EH (cell line): ENCODE measurements at places on chromosomes 4 and X.

DNA sequence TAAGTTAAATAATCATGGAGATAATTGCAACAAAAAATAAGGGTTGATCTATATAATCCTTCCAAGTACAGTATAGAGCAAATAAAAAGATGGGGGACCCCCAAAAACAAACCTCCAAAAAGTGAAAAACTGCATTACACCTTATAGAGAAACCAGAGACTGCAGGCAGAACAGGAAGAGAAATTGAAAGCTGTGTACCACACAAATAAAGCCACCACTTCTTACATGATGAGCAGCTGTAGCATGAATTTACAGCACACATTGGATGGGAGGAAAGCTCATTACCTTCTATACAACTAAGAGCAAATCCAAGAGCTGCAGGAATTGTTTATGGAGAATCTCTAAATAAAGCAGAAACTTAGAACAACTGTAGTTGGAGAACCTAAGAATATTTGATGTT, 152.4 kb upstream of the PDE5A start:
- DNase-seq = no peak

- DNase-seq = no peak
Measured at GRCh38 chr4:41992967-41993857, 2.9 kb downstream of the SLC30A9 start.

GRCh38 chr4:186920992-186921391, 197.3 kb upstream of the FAT1 start:
- DNase-seq = no peak

DNA sequence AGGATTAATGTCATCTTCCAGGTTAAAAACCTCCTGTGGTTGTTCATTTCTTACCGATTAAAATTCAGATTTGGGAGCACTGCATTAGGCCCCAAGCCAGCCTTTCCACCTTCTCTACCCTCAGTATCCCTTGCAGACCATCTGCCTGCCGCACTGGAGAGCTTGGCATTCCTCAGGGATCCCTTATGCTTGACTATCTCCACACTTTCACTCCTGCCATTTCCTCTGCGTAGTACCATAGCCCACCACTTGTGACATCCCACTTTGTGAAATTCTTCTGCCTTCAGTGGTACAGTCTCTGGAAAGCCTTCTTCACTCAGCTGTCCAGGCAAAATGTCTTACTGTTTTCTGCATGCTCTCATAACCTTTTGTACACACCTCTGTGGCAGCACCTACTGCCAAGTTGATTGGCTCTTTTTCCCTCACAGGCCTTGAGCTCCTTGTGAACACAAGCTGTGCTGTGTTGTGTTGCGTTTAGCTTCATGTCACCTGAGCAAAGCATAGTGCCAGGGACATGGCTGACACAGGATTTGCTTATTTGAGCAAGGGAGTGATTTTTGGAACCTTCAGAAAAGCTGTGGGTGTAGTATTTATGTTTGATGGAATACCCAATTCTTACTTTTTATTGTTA, 156.4 kb downstream of the ARX start:
- DNase-seq = no peak

DNA sequence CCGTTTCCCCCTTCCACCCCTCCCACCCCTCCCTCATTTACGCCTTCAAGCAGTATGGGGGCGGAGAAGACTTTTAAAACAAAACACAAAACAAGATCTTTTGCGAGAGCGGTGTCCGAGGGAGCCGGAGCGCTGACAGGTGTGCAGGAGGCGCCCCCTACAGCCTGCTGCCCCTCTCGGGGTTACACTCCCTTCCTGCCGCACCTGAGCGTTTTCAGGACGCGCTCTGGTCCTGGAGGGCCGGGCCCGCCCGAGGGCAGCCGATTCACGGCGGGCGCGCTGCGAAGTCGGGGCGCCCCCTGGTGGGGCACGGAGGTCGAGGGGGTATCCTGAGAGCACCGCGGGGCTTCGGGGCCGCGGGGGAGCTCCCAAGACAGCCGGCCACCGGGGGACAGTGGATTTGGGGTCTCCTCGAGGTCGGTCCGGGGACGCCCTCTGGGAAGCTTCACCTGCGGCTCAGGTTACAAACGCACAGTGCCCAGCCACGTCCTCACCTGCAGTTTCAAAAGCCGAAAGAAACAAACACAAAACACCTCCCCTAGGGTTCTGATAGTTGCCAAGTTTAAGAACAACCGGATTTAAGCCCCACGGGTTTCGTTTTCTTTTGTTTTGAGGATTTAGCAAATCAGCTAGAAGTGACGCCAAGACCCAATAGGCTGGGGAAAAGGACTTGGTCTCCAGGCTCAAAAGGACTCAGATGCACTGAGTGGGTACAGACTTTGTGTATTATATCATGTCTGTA, 8.0 kb upstream of the NEUROG2 start:
- DNase-seq = no peak

DNA sequence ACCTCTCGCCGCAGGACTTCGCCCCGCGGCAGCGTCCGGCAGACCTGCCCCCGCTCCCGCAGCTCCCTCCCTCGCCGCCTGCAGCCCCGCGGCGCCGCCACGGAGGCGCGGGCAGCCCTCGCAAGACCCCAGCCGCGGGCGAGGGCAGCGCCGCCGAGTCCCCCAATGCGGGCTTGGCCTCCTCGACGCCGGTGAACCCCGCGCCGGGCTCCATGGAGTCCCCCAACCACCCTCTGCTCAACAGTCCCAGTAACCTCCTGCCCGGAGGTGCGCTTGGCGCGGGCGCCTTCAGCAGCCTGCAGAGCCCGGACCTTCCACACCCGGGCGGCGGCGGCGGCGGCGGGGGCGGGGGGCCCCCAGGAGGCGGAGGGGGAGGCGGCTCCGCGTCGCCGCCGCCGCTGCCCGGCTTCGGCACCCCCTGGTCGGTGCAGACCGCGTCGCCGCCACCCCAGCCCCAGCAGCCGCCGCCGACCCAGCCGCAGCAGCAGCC, 1.2 kb downstream of the CPEB2 start:
- peak; percentile 42 for DNase-seq

DNA sequence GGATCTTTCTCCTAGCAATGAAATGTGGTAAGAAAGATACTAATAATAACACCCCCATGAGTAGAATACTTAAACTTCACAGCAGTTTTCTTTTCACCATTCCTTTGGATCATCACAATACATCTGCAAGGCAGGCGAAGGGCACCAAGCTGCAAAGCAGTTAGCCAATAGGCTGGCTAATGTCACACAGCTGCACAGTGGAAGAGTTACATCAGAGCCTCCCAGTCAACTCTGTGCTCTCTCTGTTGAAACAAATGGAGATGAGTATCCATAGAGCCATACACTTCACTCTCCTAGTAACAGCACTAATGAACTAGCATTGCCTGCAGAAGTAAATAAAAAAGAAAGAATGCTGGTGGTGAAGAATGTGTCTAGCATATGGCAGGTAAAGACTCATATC, 139.0 kb downstream of the ATG4A start:
- DNase-seq = no peak

DNA sequence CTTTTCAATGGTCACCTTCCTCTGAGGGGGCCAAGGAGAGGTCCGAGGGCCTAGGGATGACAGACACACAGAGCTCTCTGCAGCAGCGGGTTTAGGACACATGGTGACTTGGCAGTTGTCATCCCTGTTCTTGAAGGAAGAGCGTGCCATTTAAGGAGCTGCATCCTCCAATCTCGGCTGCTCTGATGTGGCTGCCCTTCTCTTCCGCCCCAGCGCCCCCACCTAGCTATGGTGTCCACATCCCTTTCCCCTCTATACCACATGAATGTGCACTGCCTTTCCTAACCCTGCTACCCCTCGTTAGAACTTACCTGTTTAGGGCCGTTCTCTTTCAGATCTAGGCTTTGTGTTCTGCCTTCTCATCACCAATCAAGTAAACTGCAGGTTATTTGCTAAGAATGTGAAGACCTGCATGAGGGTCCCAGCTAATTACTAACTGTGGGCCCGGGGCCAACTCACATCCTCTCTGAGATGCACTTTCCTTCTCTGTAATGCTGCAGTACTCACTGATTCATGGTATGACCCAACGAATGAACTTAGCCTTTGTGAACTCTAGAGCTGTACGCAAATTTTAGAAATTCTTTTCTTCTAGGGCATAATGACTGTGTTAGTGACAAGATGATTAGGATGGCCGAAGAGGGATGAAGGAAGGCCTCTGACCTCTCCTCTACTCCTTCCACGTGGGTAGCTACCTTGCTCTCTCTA, 38.2 kb downstream of the CHST7 start:
- DNase-seq = no peak

GRCh38 chr4:127491571-127491970, 141.2 kb upstream of the INTU start:
- no peak for DNase-seq

DNA sequence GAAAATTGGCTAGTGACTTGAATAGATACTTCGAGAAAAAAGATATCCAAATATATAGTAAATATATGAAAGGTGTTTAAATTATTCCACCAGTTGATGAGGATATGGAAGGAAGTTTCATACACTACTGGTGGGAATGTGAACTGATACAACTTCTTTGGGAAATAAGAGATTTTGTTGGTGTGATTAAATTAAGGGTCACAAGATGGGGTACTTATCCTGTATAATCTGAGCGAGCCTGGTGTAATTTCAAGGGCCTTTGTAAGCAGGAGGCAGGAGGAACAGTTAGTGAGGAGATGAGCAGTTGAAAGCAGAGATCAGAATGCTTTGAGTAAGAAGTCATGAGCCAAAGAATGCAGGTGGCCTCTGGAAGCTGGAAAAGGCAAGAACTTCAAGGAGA, 192.2 kb downstream of the KCTD8 start:
- DNase-seq = no peak

DNA sequence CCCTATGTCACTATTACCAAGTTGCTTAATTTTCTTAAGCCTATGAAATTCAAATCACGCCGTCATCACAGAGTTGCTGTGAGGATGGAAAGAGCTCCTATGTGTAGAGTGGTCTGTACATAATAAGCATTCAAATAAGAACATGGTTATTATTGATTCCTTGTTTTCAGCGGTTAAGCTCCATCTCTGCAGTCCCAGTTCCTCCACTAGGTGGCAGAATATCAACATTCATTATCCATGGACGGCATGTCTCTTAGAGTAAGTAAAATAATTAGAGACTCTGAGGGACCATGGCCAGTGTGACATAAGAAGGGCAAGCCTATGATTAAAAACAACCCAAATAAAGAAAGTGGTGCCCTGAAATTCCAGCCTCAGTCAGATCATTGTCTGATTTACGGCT, 132.5 kb upstream of the NHS start:
- DNase-seq = peak; percentile 46

DNA sequence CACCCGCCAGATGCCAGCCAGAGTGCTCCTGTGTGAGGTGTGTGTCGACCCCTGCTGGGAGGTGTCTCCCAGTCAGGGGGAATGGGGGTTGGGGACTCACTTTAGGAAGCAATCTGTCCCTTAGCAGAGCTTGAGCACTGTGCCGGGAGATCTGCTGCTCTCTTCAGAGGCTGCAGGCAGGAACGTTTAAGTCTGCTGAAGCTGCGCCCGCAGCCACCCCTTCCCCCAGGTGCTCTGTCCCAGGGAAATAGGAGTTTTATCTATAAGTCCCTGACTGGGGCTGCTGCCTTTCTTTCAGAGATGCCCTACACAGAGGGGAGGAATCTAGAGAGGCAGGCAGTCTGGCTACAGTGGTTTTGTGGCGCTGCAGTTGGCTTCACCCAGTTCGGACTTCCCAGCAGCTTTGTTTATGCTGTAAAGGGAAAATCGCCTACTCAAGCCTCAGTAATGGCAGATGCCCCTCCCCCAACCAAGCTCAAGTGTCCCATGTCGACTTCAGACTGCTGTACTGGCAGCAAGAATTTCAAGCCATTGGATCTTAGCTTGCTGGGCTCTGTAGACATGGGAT, 80.8 kb downstream of the CCSER1 start:
- DNase-seq = no peak

GRCh38 chr4:86615501-86615900, 21.4 kb downstream of the PTPN13 start:
- no peak for DNase-seq

GRCh38 chrX:86137071-86137470, 11.2 kb upstream of the DACH2 start:
- peak; percentile 38 for DNase-seq

- DNase-seq = no peak
Measured at GRCh38 chr4:154067786-154068185, 278.9 kb upstream of the SFRP2 start.

DNA sequence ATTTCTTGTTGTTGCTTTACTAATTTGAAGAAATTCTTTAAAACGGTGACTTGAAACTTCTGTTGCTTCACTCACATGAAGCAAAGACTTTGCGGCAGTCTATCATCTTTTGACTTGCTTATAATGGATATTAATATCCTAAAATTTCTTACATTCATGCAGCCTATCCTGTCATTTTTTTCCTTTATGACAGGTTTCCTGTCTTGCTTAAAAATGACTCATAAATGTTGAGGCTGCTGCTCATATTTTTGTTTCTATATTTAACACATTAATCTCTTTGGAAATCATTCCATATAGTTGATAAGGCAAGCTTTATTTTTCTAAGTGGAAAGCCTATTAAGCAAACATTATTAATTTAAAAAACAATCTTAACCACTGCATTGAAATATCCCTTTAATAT, 176.6 kb upstream of the GALNTL6 start:
- DNase-seq = no peak

DNA sequence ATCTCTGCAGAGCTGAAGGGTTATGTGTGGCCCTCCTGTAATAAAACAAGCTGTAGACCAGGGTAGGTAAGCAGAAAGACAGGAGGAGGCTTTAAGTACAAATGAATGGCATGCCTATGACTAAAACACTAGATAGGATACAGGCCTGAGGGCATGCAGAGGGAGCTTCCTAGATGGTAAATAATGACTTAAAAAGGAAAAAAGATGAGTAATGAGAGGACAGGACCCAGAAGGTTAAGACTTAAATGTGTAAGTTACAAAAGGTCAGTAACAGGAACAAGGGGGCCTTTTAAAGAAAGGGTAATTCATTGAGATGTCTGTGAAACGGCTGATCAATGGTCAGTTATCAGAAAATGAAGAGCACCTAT, 194.8 kb downstream of the SOWAHB start:
- peak; percentile 90 for DNase-seq

DNA sequence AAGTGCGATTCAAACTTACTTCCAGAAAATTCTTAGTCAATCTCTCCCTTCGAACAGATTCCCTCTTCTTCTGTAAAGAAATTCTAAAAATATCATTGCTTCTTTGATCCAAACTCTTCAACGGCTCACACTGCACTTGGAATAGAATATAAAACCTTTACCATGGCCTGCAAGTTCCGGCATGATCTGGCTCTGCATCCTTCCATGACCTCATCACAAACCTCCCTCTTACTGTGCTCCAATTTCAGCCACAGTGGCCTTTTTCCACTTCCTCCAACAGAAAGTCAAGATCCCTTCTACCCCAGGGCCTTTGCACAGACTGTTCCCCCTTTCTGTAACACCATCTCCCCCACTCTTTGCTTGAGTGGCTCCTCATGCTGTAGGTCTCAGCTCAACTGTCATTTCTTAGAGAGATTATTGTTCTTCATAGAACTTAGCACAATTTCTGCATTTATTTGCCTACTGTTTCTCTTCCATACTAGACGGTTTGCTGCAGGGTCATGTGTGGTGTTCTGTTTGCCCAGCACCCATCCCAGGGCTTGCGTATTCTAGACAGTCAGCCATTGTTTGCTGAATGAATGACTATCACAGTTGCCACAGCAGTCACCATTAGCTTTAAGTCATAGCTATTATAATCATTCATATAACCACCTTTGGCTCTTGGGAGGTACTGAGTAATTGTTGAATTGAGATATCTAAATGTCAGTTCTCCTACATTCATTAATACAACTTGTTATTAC, 1.9 kb upstream of the STOX2 start:
- no peak for DNase-seq

- DNase-seq = peak; percentile 37
Measured at GRCh38 chrX:13694359-13694758, 5.4 kb downstream of the RAB9A start.
